CD4-positive, alpha-beta T cell treated with Interleukin-1 beta for 1 hour (primary cell): ENCODE measurements at places on chromosomes 2 and 18.

DNA sequence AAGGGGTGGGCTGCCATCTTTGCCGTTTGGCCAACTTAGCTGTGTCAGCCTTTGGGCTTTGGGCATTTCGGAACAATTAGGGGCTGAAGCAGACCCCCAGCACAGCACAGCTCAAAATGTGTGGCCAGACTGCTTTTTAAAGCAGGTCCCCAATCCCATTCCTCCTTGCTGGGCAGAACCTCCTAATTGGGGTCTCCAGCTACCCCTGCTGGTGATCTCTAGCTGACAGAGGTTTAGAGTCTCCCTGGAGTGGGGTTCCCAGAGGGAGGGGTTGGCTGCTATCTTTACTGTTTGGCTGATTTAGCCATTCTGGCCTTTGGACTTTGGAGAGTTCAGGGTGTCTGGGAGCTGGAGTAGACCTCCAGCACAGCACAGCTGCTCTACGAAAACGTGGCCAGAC, 71.5 kb upstream of the LHCGR start:
- no peak for DNase-seq

DNA sequence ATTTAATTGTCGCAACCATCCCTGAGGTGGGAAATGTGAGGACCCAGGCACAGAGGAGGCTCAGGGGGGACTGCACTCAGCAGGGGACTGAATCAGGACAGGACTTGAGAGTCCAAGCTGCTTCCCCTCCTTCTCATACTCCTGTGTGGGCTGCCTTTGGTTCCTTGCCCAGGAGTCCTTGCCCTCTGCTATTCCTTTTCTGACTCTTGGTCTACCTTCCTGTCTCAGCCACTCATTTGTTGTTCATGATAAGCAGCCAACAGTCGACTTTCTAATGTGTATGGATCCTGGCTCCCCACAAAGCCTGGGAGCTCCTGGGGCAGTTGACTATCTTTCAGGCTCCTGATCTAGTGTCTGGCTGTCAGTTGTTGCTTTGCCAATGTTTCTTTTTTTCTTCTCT, 28.3 kb downstream of the GATA6 start:
- no peak for DNase-seq

DNA sequence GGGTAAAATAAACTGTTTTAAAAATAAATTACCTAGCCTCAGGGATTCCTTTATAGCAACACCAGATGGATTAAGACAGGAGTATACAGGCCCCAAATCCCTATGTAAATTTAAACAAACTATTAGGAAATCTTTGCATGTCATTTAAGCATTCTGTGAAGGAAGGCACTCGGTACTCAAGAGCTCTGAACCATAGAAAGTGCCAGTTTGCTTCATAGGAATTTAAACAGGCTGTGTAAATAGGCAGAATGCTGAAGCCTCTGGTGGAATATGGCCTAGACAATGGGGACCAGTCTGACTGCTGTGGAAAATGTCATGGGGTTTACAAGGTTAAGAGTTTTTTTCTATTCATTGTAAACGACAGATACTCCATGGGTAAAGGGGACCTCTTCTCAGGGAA, 377.4 kb downstream of the DLGAP1 start:
- DNase-seq, result no peak

DNA sequence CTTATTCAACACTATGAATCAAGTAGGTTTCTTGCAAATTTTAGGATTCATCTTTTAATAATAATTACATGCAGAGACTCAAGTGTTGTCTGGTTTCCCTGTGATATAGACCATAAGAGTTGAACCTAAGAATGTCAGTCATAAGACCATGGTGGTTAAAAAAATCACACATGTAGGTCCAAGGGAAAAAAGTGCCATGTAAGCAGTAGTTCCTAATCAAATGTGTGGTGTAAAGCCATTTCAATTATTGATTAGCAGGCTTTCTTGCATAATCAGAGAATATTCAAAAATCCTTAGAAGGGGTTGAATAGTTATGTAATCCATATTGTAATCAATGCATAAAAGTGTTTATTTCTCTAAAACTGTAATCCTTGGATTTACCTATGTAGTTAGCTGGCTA, 93.8 kb downstream of the DCC start:
- DNase-seq, result no peak

- no peak for DNase-seq
Observed at GRCh38 chr2:72963423-72964145, 46.3 kb downstream of the EMX1 start.

DNA sequence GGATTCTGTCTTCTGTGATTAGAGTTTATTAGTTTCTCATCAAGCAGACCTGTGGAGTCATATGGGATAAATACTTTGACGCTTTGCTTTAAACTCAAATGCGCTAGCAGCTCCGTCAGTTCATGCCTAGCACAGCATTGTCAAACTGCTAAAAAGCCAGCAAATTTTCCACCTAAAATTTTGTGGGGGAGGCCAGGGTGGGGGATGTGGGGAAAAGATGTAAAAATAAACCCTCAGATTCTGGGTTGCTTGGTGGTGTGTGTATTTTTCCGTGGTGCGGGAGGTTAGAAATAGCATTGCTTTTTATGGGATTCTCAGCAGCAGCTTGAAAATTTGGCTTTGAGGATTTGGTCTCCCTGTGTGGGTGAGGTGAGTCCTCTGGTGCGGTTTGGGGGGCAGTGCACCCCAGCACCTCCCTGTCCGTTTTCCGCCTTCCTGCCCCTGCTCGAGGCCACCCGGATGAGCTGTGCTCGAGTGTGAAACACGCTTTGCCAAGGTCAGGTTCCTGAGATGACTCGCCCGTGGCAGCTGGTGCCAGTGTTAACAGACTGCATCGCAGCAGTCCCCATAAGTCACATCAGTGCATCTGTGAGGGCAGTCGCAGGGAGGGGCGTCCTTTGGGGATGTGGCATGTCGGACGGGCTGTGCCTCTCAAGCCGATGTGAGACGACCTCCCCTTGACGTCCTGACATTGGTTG, 65.9 kb downstream of the LDLRAD4 start:
- no peak for DNase-seq

- no peak for DNase-seq
Observed at GRCh38 chr2:222506230-222506935, 82.0 kb downstream of the SGPP2 start.

GRCh38 chr2:172361840-172362239, 65.5 kb upstream of the ITGA6 start:
- DNase-seq, result no peak

DNA sequence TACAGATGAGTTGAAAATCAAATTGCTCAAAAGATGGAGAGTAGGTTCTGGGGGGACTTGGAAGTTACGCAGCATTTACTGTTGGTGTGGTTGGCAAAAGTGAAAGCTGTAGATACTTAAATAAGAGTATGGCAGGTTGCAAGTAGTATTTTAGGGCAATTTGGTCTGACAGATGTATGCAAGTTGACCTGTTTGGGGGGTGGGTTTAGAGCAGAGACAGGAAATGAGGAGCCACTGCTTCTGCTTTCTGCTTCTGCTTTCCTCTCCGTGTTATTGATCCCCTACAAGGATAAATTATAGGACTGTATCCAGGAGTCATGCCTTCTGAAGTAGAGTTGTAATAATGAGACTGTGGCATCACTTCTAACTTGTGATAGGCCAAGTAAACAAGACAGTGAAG, 71.2 kb downstream of the EPAS1 start:
- DNase-seq, result no peak

DNA sequence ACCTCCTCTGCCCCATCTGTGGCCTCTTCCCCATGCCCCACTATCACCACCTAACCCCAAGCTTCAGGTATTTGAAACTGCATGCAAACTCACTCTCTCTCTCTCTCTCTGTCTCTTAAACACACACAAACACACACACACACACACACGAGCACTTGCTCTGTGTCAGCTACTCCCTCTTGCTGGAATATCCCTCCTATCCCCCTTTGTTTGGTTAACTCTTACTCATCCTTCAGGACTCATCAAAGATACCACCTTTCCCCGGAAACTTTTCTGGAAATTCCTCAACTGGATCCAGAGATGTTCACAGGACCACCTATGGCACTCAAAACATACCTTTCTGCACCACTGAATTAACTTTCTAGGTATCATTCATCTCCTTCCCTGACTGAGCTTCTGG, 222.8 kb upstream of the TMEM200C start:
- DNase-seq, result no peak

GRCh38 chr2:54497763-54498680, 41.9 kb downstream of the SPTBN1 start:
- DNase-seq, result no peak
